Chondrocyte (in vitro differentiated cells): ENCODE measurements at places on chromosomes 2 and 18. TPM values are rescaled to one million over a fixed set of nuclear protein-coding genes. Genes with fewer than 3 reads are reported as not detected.

The B3GNT7 gene
- total RNA-seq = 1.7 to 1.9 TPM (median 1.8 TPM) in 3 replicates

The GORASP2 gene
- 117 to 126 TPM (median 125 TPM) in 3 replicates for total RNA-seq

The ALLC gene
- total RNA-seq = not detected in 3 replicates

The SCN1A gene
- total RNA-seq = 0.05 TPM in 1 of 3 replicates, not detected in the others

The DHRS9 gene
- total RNA-seq = not detected in 3 replicates

The TIA1 gene
- 87.0 to 121 TPM (median 94.8 TPM) in 3 replicates for total RNA-seq

The ALPI gene
- total RNA-seq = not detected in 3 replicates

DNA sequence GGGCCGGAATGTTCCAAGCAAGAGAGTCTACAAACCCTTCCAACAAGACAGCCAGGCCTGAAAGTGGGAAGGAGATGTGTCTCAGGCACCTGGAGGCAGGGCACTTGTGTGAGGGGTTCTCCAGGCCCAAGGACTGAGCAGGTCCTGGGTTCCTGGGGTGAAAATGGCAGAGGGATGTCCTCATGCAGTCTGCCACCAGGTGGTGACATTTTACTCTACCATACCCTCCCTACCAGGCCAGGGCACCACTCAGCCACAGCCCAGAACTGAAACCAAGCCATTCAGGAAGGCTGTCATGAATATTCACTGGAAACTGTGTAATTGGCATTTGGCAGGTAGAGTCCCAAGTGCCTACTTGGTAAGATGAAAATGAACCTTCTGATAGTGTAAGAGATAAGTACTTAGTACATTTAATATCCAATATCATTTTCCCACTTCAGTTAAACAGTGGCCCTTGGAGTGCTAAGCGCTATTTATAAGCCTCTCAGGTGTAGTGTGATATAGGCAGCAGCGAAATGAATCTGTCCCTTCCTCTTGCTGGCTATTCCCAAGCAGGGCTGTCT is 185.1 kb downstream of the MYO5B start:
- DNase-seq = no peak

- DNase-seq = no peak
These were observed 169.1 kb upstream of the KLF7 start for GRCh38 chr2:207334624-207335371.

GRCh38 chr2:130341562-130342019 is 1.1 kb upstream of the IMP4 start:
- DNase-seq = peak; percentile 57

GRCh38 chr2:239154971-239155805 is 245.6 kb downstream of the HDAC4 start:
- peak; percentile 72 for DNase-seq

- no peak for DNase-seq
These were observed 335.1 kb downstream of the METTL4 start for GRCh38 chr18:2236232-2236631.

- DNase-seq = no peak
These were observed 123.2 kb upstream of the DNAJC10 start for GRCh38 chr2:182592691-182593393.

DNA sequence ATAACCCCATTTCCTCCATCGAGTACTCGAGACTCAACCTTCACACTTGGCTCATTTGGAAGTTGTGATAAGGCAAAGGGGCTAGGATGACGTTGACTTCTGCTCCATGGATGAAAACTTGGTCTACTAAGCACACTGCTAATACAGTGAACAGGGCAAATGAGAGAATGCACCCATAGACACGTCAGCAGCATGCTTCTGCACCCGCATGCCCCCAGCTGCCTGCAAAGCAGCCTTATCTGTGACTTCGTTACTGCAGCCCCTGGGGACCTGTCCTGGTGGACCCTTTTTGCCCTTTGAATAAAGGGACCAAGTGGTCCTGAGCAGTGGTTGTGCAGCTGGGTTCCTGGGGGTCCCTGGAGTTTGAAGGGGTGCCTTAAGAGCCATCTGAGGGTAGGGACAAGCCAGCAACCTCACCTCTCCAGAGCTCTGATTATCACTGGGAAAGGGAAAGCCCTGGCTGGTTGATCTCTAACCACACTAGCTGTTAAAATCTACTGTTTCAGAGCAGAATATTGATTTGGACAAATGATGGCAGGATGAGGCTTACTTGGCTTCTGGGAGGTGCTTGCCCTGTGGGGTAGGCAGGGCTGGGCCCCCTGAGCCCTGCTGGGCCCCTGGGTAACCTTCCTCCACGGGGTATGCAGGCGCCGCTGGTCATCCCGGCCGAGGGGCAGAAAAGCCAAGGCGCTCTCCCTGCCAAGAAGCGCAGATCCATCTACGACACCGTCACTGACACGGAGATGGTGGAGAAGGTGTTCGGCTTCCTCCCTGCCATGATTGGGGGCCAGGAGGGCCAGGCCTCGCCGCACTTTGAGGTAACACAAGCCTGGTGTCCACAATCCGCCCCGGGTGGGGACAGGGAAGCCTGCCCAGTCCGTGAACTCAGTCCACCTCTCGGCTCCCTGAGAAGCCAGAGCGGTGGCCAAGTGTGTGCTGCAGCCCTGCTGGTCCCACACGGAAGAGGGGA is 37.6 kb upstream of the GPR17 start:
- DNase-seq = no peak

- no peak for DNase-seq
These were observed 57.6 kb upstream of the PARD3B start for GRCh38 chr2:204487447-204488229.

- no peak for DNase-seq
These were observed 195.9 kb upstream of the CYRIA start for GRCh38 chr2:16861530-16861929.

DNA sequence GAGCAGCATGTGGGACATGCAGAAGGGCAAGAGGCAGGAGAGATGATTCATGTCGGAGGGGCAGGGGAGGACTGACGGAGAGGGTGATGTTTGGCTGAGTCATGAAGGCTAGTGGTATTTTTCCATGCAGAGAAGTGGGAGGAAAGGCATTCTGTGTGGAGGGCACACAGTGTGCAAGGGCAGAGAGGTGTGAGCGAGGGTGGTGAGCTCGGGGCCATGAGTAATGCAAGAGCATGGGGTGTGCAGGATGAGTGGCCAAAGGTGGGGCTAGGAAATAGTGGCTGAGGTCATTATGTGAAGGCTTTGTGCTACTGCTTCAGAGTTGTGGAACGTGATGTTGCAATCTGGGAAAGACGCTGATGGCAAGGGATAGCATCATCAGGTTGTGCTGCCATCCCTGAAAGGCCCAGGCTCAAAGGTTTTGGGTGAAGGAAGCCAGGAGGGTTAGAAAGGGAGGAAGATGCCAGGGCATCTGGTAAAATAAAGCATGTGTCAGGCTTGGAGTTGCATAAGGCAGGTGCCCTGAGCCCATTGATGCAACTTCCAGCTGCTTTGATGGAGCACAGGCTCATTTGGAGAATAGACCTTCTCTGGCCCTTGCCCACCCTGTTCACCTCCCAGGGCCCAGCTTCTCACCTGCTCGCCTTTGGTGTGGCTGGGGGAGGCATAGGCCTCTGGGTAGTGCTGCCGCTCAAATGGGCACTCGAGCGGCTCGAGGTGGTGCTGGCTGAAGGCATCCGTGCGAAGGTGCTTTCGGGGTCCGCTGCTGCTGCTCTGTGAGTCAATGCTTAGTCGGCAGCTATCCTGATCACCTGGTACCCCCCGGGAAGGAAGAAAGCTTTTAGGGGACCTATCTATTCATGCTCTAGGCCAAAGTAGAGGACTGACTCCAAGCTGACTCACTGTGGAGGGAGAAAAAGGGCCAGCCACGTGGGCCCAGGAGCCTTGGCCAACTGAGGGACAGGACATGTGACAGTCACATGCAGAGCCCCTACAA is 37.5 kb downstream of the PAX8 start:
- DNase-seq = no peak

DNA sequence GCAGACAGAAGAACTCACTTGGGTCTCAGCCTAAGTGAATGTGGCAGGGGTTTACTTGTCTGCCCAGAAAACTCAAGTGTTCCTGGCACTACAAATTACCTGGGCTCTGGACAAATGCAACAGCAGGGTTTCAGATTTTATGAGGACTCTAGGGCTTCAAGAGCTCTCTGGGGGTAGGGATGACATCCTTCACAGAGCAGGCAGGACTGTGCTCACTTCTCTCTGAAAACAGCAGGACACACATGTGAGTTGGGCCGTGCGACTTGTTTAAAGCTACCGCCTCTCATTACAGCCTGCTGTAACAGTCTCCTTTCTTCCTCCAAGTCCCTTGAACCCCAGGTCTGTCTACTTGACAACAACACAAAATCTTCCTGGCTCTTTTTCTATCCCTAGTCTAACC is 212.6 kb downstream of the EN1 start:
- DNase-seq = no peak

GRCh38 chr2:69466728-69467127 is 29.5 kb upstream of the NFU1 start:
- no peak for DNase-seq

DNA sequence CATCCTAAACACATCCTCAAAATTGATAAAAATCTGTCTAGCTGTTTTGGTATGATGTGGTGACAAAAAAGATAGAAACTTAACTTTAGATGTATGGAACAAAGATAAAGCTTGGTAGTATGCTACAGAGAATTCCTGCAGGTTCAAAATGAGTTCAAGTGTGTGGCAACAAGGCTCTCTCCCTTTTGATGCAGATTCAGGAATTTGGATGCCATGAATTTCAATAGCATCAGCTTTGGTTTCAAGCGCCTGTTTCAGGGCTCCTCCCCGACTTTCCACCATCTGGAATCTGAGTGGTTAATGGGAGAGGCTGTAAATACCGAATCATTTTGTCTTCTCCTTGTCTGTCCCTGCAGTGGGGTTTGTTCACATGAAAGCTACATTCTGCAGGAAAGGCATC is 180.6 kb downstream of the MTX2 start:
- no peak for DNase-seq

GRCh38 chr2:222912117-222912516 is 51.3 kb downstream of the ACSL3 start:
- no peak for DNase-seq

DNA sequence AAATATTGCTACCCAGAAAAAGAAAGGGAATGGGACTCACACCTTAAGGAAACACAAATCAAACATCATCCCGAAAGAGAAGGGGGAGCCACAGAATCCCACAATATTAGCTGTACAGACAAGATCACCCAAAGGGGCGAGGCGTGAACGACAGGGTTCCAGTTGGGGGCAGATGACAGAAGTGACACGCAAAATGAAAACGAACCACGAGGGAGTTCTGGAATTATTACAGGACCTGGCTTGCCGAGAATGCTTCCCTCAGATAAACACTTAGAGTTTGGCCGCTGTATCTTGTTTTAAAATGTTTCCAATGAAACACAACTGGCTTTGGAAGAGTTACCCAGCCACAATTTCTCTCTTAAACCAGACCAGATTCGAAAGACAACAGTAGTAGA is 60.4 kb downstream of the C2orf76 start:
- no peak for DNase-seq

- DNase-seq = peak; percentile 94
These were observed 37.9 kb downstream of the MOGAT1 start for GRCh38 chr2:222709191-222709891.

GRCh38 chr18:61748004-61748403 is 144.8 kb downstream of the RNF152 start:
- DNase-seq = no peak

GRCh38 chr2:10495311-10495987 is 47.3 kb upstream of the ODC1 start:
- DNase-seq = no peak

- no peak for DNase-seq
These were observed 1.3 kb upstream of the KCMF1 start for GRCh38 chr2:84969511-84970209.

DNA sequence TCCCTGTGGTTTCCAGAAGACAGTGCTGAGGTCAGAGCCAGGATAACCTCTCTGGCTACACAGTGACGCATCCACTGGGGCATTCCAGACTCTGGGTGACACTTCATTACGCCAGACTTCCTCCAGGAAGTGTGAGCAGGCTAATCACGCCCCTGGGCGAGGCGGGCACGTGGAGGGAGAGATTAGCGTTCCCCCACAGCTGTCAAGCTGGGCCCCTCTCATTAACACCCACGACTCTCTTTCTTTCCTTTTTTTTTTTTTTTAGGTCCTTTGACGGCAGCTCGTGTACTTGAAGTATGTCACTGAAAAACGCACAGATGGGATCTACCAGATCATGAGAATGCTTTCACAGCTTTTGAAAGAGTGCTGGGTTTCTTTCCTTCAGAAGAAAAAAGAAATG is 274.6 kb downstream of the AFF3 start:
- no peak for DNase-seq

DNA sequence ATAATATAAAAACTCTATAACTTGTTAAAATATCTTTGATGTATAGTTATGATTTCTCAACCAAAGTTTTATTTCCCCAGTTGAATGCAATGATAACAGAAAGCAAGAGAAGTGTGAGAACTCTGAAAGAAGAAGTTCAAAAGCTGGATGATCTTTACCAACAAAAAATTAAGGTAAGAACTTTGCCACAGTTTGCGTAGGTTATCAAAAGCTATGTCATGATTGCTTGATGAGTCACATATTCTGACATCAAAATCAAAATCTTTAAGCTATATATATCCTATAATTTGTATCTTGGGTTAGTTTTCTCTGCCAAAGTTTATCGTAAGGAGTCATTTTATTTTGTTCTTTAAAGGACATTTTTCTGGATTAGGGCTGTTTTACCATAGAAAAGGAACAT is 35.0 kb downstream of the NDC80 start:
- DNase-seq = no peak

GRCh38 chr2:54572262-54572635 is 116.1 kb downstream of the SPTBN1 start:
- no peak for DNase-seq

DNA sequence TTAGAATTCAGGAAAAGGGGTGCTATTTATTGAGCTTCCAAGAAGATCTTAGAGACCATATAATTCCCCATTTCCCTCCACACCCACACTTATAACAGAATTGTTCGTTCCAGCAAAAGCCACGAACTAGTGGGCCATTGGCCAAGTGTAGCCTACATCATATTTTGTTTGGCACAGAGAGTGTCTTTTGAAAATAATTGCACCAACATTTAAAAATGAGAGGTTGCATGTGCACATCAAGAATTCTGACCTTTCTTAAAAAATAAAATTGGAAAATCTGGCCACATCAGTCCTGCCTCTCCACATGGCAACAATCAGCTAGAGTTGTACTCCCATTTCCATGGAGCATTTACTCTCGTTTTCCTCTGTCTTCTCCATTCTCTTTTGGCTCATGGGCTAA is 655.5 kb upstream of the FANCL start:
- DNase-seq = no peak
